Natural killer cell treated with Interleukin-12 subunit alpha and Interleukin-12 subunit beta and Interleukin-15 and Interleukin-18, amount 100 ng/mL, for 72 hours (primary cell): ENCODE measurements at places on chromosomes 13 and 19. TPM values are rescaled to one million over a fixed set of nuclear protein-coding genes. Genes with fewer than 3 reads are reported as not detected.

DNA sequence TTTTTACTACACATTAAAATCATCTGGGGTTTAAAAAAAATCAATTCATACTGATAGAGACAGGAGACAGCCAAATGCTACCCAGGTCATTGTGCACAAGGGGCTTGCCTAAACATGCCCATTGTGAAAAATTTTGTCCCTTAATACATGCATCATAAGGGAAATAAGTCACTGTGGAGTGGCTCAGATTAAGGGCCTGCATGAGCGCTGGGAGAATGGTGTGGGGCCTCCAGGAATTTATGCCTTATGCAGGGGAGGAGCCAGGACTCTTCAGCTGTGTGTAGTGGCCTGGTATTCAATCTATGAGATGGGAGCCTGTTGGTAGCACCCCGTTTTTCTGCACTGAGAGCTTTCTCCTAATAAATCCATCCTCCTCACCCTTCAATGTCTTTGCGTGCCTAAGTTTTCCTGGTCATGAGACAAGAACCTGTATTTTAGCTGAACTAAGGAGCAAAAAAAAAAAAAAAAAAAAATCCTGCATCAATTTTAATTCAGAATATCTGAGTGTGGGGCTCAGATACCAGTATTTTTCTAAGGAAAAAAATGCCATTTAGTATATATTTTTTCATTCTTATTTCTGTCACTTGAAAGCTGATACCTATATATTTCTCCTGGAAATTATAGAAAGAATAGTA is 997.6 kb upstream of the ATXN8OS start:
- no peak for DNase-seq

DNA sequence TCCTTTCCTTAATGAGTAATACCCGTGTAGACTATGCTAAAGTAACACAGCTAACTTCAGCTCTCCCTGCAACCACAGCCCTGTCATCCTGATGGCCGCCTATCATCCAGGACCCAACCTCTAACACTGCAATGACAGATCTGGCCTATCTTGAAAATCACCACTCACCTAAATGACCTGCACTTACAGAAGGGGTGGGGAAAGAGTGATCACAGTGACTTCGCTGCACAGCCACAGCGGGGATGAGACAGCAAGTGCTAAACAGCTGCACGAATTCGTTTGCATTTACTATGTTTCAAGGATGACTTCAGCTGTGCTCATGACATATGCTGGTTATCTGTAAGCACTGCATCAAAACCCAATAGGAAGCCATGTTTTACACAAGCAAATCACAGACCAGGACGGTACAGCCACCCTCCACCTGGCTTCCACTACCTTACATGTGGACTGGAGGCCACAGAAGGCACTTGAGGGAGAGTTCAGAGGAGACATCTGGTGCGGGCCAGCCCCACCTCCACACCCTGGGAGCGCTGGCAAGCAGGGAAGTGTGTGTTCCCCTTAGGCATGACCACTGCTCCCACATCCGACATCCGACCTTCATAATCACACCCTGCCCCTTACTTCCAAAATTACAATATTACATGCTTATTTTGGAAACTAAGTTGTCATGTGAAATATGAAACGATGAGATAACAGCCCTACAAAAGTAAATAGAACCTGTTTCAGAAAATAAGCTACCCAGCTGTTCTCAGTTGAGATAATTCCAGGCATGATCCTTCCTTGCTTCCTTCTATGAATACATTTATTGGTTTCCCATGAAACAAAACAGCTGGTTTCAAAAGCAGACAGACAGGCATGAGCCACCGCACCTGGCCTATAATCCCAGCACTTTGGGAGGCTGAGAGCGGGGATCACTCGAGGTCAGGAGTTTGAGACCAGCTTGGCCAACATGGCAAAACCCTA is 95.7 kb downstream of the STK24 start:
- DNase-seq: no peak

DNA sequence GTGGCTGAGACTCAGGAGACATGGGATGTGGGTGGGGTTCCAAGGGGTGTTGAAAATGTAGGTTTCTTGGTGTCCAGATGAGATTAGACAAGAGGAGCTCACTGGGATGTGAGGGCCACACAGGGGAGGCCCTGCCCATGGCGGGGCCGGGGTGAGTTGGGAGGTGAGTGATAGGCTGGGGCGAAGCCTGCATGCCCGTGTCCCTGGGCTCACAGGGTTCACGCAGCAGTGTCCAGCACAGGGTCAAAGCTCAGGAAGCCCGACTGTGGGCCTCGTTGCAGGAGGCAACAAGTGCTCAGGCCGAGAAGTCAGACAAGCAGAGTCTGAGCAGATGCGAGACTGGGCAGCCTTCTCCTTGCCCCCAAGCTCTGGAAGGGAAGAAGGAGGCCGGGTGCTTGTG is 27.2 kb downstream of the CCDC8 start:
- no peak for DNase-seq

GRCh38 chr13:25241007-25241406 is 46.3 kb downstream of the MTMR6 start:
- no peak for DNase-seq

SLC7A10 gene
- total RNA-seq: not detected

ZNF430 gene
- total RNA-seq: 27.2 TPM
